NCI-H1048 (cell line): ENCODE measurements at places on chromosomes 3 and 15.

DNA sequence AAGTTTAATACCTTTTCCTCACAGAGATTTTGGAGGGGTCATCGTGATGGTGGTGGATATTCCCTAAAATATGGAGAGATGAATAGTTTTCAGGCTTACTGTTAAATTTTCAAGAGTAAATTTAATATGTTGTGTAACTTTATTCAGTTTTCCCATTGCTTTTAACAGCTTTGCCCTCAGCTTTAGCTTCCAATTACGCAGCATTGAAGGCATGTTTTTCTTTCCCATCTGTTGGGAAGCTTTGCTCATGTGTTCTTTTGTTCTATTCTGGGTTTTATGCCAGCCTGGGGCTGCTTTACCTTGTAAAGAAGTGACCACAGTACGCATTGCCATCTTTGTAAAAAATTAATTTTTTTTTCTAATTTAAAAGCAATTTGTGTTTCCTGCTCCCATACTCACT lies 151.5 kb downstream of the B3GALNT1 start:
- DNase-seq, result no peak

- DNase-seq, result no peak
These were observed 43.2 kb downstream of the ARHGEF3 start for GRCh38 chr3:56758539-56758981.

DNA sequence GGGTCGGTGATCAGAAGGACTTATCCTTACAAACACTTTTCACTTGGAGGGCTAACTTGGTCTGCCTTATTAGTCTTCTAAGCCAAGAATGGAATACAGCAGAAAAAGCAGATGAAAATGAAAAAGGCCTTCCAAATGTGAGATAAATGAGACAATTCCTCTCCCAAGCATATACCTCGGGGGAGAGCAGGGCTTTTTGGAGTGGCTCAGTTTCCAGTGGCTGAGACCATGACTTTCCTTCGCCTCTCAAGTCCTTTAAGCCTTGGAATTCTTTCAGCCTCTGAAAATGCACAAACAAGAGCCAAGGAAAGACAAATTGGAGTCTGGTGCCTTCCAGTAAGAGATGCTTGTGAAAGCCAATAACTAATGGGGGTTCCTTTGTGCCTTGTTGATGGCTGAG lies 130.9 kb downstream of the DTWD1 start:
- no peak for DNase-seq

DNA sequence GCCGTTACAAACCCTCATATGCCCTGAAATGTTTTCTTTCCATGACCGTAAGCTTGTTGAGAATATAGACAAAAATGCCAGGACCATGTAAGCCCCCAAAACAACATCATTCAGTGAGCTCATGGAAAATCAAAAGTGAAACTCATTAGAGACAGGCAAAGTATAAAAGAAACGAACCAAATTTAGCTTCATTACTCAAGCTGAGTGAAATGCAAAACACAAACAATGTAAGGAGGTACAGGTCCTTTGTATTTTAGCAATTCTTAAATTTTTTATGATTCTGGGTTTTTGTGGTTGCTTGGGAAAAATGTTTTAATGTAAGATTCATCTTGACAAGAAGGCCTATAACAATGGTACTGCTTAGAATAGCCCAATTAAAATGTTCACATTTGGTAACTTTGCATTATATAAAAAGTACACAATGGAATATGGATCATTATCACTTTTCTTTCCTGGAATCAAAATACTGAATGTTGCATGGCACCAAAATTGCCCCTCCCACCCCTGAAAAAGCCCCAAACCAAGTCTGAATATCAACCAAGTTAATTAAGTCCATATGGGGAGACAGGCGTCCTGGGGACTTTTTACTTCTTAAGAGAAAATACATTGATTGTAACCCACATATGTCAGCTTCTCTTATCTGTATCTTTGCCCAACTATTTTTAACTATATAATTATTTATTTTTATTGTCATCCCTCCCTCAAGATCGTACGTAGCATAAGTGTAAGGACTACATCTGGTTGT lies 247.7 kb upstream of the CDIN1 start:
- DNase-seq, result no peak

- peak; percentile 35 for DNase-seq
These were observed 19.0 kb downstream of the PDHB start for GRCh38 chr3:58414538-58415197.

DNA sequence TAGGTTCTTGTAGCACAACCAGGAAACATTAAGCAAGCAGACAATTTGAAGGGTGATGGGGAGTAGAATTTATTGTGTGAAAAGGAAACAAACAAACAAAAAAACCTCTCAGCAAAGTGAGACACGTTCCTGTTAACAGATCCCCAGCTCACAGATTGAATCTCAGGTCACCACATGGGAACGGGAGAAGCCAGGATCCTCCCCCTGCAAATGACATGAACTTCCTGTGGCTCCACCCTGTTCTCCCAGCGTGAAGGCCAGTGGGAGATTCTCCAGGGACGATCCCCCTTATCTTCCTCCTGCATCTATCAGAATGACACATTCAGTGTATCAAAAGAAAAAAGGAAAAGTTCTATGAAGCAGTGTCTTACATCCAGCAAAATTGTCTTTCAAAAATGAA lies 1488.1 kb downstream of the OTOL1 start:
- DNase-seq, result no peak

DNA sequence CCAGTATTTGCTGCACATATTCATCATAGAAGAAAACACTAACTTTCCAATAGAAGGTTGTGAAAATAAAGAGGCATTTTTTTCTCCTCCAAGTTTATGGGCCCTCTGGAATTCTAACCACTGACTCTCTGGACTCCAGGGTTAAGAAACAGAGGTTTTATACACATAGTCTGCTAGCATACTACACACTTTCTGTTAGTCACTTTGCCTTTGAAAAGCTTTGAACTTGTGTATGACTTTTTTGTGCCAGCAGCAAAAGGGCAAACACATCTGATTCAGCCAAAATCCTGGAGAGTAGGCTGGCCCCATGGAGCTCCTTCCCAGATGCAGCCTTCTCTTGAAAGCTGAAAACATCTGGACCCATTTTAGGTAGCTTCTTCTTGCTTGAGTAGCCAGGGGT lies 6.2 kb downstream of the ZIC4 start:
- no peak for DNase-seq

DNA sequence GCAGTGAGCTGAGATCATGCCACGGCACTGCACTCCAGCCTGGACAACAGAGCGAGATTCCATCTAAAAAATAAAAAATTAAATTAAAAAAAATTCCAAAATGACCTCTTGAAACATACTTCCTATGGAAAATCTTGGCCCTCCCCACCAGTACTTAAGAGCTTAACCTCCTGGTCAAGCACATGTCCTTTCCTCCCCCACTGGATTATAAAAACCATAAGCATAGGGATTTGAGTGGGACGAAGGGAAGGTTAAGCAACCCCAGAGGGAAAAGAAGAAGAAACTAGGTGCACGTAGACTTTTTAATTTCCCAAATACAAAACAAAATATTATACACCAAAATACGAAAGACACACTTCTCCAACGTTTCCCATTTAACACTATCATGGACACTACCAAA lies 25.3 kb downstream of the SLC4A7 start:
- DNase-seq, result no peak

- no peak for DNase-seq
These were observed 82.0 kb downstream of the STAG1 start for GRCh38 chr3:136670166-136670565.

DNA sequence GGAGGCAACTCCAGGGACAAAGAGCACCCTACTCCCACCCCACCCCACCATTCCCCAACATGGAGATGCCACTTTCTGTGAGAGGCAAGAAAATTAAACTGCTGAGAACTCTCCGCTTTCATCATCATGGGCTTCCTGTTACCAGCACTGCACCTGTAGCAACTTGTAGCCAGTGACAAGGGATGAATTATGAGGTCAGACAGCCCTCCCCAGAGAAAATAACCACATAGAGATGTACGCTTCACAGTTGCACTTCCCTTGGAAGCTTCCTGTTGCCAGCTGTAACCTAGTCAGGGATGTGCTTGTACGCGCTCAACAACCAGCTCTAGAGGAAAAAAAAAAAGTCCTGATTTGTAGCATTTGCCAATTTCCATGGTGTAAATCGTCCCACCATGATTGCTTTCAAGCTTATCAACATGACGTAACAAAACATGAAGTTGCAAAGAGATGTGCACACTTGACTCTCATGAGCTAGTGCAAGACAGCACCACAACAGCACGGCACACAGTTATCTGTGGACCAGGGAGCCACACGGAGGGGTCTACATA lies 145.4 kb downstream of the RAB11A start:
- no peak for DNase-seq

DNA sequence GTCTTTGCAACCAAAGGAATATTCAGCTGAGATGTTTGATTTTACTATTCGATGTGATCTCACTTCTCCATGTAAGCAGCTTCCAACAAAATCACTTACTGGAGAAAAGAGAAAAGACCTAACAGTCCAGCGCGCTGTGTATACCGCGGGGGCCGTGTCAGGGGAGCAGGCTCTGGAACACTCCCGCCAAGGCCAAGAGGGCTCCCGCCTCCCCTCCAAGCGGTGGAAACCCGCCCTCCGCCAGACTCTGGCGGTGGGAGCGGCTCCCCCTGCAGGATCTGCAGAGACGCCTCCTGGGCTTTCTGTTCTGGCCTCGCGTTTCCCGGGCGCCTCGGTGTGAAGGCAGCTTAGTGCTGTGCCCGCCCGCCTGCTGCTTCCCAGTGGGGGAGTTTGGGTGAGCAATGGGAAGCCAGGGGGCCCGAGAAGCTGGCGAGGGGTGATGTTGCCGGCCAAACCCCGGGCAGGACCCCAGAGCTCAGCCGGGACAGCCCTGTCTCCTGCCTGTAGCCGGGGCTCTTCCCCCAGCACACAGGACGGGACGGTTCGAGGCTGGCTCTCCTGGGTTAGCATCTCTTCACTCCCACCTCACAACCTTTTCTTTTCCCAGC lies 36.3 kb downstream of the CHST14 start:
- no peak for DNase-seq
